Caki2 (cell line): ENCODE measurements at places on chromosomes 2 and 18.

GRCh38 chr2:133886735-133887675 lies 318.7 kb upstream of the NCKAP5 start:
- DNase-seq: peak; percentile 41

DNA sequence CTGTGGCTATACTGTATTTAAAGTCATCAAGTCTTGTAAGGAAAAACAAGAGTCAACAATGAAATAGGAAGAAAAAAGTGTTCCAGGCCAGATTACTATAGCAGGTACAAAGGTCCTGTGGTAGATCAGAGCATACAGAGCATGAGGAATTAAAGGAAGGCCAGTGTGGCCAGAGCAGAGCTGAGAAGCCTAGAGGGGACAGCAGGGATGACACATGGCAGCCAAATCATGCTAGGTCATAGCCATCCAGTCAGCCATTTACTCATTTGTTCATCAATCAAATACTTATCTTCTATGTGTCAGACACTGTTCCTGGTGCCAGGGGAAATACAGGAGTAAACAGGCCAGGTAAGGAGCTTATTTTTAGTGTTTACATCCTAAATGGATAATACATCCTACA lies 24.3 kb downstream of the ADD2 start:
- no peak for DNase-seq

DNA sequence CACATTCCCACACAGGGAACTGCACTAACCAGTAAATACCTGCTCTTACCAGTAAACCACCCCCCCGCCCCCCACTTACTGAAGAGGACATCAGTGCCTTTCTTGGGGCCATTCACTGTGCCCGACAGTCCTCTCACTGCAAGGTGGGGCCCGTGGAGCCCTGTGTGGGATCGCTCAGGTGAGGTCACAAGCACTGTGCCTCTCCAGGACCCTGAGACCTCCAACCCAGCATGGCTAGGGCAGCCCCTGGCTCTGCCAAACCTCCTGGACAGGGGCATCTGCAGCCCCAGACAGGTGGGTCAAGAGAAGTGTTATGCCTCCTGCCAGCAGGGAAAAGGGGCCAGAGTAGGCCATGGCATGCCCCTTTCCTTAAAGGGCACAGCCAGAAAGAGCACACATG lies 6.7 kb upstream of the NEURL3 start:
- no peak for DNase-seq

DNA sequence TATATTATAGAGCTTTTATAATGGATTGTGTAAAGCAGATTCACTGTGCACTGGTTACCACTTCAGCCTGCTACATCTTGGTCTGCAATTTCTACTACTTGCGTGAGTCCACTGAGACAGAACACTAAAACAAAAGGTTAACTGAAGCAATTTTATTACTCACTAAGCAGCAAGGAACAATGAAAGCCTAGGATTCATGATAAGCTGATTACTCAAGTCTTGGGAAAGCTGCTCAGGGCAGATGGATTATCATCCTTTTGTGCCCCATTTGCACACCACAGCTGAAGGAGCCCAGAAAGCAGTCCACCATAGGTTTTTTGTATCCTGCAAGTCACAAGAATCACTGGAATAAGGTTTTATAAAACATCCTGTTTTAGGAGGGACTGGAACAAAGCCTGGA lies 1215.2 kb upstream of the TMEFF2 start:
- no peak for DNase-seq

DNA sequence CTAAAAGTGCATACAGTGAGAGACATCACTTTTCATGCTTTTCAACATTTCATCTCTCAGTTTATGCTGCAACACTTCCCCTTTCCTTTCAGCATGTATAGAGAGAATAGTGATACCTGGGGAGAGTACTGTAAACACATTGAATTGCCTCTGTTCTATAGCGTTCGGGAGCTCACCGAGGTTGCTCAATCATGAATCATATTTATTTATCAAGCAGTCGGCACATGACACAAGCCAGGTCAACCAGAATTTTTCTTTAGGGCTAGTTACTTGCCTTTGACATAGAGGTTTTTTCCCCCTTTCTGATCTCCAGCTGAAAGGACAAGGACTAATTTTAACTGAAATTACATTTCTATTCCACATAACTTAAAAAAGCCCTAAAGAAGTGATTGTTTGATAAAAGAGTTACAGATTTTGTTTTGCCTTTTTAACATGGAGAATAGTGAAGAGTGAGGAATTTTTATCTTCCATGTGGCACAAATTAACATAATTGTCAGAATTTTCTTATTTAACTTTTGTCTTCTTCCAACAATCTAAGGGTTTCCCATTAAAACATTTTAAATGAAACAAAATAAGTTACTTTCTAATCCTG lies 690.9 kb upstream of the TMEFF2 start:
- DNase-seq: no peak

- no peak for DNase-seq
These were observed 265.4 kb upstream of the UBE2E3 start for GRCh38 chr2:180715044-180715443.

DNA sequence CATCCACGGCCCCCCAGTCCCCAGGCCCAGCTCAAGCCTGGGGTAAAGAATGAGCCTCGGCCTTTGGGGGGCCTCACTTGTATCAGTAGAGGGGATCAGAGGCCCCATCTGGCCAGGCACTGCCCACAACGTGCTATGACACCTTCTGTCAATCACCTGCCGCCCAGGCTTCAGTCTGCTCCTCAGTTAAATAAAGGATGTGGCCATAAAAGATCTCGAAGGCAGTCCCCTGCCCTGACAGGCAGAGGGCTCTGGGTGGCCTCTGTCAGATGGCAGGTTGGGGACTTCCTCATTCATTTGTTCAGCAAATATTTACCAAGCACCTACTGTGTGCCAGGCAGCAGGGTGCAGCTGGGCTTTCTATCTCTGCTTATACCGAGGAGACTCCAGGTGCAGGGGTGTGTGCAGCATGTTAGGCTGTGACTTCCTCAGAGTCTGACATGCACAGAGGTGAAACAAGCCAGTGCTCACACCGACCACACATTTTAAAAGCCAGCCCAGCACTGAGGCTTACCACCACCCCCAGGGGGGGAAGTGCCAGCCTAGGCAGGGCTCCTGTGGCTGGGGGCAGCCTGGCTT lies 166.4 kb downstream of the GALNT1 start:
- DNase-seq: no peak

DNA sequence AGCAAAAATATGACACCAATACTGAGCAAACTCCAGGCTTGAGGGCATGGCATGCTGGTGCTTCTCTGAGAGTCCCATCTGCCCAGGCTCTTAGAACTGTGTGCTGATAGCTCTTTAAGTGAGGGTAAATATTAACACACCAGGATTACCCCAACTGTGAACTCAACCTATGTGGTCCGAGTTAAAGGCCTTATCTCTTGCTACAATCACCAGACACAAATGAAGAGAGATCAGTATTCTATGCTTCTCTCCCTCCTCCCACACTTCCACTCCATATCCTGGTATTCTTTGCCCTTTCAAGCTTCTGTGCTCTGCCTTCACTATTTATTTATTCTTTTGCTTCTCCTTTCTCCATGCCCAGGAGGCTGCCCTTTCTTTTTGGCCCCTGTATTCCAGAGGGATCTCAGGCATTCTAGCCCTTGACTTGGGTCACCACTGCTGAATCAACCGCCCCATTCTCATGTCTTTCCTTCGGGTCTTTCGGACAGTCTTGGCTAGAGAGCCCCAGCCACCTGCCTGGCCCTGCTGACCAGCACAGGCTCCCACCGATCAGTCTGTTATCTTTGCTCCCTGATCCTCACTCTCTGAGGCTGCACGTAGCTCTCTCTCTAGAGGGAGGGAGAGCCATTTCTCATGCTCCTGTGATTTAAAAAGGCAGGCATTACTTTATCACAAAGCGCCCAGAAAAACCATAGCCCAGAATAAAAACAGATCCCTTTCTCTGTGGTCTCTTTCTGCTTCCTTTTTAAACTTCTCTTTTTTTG lies 17.2 kb upstream of the HK2 start:
- DNase-seq: peak; percentile 49

DNA sequence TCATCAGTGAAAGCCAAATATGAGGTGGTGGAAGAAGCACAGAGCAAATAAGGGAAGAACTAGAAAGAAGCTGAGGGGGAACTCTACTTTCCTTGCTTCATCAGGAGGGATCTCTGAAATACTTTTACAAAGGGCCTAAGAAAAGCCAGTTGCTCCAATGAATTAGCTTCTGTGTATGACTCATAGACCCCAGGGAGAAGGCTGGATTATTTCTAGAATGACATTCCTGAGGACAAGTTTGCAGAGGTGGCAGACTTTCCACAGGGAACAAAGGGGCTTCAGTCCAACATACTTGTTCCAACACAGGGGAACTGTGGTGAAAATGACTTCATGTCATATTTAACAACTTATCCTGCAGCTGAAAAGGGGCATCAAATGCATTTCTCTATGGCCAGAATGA lies 29.0 kb downstream of the DOK1 start:
- no peak for DNase-seq

DNA sequence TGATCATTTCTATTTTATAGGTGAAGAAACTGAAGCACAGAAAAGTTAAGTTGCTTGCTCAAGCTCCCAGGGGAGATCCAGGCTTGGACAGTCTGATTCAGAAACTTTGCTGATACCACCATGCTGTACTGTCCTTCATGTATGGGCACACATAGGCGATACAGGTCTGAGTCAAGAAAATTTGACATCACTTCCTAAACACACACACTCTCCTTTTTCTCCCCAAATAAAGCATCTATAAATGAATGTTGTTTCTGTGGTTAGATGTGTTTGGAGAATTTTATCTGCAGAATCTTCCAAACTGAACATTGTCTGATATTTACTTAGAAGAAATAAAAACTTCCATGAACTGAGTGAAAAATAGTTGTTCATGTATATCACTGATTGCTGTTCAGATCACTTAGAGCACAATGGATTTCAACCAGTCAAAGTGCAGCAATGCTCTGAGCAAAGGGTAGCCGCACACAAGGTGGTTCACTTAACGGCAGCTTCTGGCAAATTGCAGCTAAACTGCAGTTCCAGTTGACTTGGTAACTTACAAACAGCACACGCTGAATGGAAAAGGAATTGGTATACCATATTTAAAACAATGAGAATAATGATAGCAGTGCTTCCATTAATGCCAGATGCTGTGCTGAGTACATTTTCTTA lies 10.0 kb upstream of the AGFG1 start:
- no peak for DNase-seq

GRCh38 chr2:218194880-218195279 lies 22.1 kb upstream of the ARPC2 start:
- no peak for DNase-seq

- DNase-seq: no peak
These were observed 490.5 kb downstream of the TNS1 start for GRCh38 chr2:217512259-217512658.

DNA sequence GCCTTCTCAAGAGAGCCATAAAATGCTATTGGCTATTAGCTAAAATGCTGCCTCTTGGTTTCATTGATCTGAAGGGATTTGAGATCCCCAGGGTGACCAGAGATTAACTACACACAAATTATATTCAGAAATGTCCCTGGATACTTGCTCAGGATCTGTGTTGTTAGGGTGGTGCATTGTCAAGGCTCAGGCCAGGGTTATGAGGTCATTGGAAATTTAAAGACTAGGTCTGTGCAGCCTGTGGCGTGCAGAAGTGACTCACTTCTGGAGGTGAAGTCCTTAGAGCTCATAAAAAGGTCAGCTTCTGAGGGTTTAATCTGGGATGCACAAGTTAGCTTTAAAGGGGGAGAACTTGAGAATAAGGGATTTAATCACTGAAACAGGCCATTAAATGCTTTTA lies 23.5 kb downstream of the LRRTM1 start:
- DNase-seq: no peak

DNA sequence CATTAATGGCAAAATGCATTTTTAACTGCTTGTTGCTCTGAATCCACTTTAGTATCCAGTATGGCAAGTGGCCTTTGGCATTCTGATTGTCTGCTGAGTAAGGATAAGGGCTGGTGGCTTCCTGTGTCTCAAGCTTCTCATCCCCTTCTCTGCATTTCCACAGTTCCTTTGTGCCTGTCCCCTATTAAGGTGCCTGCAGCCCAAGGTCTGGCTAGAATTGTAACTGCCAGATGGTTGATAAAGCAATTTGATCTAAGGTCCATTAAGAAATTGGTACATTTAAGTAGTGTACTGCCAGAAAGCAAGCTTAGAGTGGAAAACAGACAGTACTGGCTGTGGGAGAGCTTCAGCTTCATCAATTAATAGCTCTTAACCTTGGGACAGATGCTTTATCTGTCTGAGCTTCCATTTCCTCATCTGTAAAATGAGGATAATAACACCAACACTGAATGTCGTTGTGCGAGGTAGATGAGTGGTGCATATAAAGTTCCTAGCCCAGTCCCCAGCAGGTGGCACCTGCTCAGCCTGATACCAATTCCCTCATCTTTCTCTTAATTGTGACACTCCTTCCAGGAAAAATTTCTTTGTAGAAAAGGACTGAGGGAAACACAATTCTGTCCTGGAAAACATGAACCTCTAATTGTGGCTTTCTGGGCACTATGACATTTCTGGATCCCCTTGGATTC lies 570.6 kb upstream of the GCFC2 start:
- no peak for DNase-seq

DNA sequence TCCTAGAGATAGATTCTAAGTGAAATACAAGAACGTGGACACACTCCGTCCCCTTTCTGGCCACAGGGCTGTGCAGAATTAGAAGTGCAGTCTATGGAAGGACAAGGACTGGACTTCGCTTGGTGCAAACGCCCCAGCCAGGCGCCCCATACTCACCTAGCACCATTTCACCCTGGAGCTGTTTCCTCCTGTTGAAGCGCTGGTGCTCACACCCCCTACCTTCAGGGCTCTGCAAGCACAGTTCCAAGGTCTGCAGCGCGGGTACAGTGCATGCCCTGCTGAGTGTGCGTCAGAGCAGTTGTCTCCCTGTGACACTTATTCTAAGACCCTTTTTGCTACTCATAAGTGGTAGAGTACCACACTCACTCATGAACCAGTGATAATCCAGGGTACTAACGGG lies 3.0 kb downstream of the HPCAL1 start:
- DNase-seq: no peak

- no peak for DNase-seq
These were observed 25.7 kb downstream of the SLC4A1AP start for GRCh38 chr2:27689424-27689823.

GRCh38 chr2:23537991-23538390 lies 153.0 kb downstream of the KLHL29 start:
- no peak for DNase-seq

DNA sequence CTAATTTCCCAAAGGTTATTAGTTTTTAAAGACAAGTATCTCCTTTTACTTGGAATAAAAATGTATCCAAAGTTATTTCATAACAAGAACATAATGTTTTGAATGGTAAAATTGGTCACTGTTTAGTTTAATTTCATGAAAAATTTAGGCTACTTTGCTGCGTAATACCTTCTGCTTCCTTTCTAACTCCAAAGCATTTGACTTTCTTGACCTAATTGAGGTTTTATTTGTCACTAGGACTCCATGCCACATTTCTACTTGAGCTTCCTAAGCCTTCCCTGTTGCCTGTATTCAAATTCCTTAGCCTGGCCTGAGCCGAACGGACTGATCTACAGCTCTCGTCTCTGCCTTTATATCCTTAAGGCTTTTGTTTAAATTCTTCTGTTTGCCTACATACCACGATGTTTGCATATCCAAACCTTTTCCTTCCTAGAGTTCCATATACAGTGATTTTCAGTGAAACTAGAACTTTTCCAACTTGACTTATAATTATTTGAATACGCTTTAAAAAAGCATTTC lies 25.1 kb downstream of the ARMC9 start:
- no peak for DNase-seq
